HEK293T (cell line): ENCODE measurements at places on chromosomes 7 and 10.

DNA sequence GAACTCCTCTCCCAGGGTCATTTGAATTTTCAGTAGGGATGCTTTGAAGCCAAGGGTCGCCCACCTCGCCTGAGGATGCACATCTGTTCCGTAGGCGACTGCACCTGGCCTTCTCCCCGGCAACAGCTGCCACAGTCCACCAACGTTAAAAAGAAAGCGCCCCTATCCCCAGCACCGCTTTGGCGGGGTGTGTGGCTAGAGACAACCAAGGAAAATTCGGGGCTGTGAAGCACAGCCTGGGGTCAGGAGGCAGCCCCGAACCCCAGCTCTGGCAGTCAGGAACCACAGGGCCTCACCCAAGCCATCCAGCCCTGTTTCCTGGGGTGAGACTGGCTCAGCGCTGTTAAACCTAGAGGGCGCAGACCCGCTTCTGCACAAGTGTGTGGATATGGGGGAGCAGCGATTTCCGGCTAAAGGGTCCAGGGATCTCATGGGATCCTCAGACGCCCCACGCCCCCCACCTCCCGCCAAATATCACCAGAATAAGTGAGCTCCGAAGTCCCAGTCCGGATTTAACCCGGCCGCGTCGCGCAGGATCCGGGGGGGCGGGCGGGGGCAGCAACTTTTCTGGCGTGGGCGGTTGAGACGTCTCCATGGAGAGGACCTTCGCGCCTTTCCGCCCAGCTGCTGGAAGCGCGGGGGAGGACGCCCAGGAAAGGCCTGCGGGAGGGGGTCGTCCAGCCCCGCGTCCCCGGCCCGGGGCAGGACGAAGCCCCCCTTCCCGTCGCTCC is 822 bp downstream of the ZC3HAV1L start:
- DNase-seq = no peak

GRCh38 chr7:45911311-45911710 is 9.8 kb downstream of the IGFBP3 start:
- DNase-seq = no peak

DNA sequence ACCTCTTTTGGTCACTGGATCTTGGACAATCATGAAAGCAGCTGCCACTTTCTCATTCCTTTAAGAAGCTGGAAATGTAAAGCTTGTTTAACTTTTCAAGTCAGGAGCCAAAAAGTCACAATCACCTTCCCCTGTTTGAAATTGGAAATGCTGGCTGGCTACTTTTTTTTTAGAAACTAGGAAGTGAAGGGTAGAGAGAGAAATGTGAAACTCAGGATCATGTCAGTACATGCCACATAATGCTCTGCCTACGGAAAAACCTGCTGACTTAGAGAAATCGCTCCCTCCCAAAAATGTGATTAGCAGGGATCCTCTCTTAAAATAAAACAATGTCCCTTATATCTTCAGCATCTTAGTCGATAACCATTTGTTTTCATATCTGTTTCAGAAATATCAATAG is 188.4 kb upstream of the C7orf33 start:
- DNase-seq = no peak

DNA sequence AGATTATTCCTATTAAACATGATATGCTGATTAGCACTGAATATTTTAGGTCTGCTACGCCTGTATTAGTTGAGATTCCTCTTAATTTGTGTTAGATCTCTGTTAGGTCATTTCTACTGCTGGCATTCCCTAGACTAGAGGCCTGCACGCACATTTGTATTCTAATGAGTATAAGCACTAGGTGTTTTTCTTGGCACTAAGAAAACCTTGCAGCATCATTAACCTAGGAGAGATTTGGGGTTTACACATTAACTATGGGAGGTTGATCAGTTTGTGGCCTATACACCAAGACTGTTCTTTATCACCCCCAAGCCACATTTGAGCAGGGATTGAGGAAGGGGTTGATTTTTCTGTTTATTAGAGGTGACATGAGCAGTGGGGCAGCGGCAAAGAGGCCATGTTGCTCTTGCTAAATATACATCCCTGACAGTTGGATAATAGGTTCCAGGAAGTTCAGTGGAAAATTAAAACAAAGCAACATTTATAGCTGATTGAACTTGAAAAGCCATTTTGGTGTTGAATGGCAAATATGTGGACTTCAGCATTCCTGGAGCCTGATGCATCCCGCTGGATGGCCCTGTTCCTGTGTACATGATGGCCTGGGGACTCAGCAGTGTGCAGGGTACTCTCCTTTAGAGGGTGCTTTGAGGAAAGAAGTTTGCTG is 65.2 kb downstream of the GBF1 start:
- DNase-seq = no peak

DNA sequence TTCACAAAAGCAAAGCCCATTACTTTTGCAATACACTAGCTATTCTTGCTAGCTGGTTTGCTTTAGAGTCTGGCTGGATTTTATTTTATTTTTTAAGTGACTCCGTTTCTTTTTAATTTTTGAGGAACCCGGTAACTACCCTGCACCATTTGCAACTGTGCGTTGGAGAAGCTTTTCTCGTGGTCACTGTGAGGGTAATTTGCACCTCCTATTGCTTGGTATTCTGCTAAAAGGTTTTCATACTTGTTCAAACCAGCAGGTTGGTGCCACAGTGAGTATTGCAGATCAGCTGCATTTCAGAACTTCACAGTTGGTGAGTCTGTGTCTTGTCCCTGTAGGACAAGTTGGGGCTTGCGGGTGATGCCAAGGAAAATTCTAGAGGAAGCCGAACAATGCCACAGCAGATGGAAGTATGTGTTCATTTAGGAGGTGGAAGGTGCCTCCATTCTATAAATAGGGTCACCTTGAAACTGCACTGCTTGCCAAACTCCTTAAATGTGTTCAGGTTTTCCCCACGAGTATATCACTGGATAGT is 3.9 kb upstream of the NMT2 start:
- DNase-seq = no peak

DNA sequence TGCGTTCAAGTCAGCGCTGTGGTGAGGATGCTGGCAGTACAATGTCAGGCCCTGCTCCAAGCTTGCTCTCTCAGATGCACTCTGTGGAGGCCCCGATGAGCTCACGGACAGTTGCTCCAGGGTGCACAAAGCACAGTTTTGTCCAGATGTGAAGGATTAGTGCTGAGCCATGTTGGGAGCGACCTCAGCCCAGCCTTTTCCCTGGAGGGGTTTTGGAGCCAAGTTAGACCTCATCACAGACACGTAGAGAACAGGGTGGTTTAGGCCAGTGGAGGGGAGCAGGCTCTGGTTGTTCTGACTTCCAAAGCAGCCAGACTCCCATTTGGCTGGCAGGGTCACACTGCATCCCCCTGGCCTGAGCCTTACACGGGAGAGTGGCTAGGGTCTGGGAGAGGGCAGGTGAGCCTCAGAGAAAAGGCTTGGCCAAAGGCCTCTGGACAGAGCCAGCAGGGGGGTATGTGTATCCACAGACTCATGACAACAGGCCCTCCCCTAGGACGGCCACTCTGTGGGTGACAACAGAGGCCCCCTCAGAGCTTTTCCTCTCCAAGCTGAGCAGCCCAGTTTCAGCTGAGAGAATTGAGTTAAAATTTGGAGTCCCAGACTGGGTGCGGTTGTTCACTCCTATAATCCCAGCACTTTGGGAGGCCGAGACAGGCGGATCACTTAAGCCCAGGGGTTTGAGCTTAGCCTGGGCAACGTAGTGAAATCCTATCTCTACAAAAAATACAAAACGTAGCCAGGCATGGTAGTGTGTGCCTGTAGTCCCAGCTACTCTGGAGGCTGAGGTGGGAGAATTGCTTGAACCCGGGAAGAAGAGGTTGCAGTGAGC is 4.7 kb downstream of the PLAC9 start:
- DNase-seq = no peak

GRCh38 chr7:50806143-50806542 is 23.4 kb upstream of the GRB10 start:
- no peak for DNase-seq

GRCh38 chr10:28881171-28881882 is 204.0 kb downstream of the BAMBI start:
- DNase-seq = no peak

- DNase-seq = peak; percentile 19
Measured at GRCh38 chr7:112383671-112384417, 66.4 kb upstream of the IFRD1 start.

DNA sequence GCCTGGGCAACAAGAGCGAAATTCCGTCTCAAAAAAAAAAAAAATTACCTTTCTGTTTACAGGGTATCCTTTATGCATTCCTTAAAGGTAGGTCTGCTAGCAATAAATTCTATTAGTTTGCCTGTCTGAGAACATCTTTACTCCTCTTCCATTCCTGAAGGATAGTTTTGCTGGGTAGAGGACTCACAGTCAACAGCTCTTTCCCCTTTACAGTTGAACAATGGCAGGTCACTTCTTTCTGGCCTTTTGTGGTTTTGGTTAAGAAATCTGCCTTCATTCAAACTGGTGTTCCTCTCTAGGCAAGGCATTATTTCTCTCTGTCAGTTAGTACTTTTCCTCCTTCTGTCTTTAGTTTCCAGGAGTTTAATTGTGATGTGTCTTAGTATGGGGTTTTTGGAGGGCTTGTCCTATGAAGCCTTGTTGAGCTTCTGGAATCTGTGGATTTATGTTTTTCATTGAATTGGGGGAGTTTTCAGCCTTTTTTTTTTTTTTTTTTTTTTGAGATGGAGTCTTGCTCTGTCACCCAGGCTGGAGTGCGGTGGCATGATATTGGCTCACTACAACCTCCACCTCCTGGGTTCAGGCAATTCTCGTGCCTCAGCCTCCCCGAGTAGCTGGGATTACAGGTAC is 4.8 kb upstream of the DNAAF5 start:
- DNase-seq = no peak

DNA sequence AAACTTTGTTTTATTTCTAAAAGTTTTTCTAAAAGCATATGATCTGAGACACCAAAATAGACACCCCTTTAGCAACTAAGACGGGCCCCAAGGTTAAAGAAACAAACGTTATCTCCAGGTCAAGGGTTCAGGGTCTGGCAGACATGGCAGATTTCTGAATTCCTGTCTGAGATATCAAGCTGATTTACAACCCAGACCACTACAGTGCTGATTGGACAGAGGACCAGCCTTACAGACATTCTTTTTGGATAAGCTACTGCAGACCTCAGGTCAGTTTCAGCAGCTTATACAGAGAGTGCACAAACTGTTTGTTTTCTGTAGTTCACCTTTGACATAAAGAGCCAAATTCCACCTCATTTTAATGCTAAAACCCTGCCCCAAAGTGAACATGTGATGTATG is 34.8 kb downstream of the SVOPL start:
- no peak for DNase-seq

DNA sequence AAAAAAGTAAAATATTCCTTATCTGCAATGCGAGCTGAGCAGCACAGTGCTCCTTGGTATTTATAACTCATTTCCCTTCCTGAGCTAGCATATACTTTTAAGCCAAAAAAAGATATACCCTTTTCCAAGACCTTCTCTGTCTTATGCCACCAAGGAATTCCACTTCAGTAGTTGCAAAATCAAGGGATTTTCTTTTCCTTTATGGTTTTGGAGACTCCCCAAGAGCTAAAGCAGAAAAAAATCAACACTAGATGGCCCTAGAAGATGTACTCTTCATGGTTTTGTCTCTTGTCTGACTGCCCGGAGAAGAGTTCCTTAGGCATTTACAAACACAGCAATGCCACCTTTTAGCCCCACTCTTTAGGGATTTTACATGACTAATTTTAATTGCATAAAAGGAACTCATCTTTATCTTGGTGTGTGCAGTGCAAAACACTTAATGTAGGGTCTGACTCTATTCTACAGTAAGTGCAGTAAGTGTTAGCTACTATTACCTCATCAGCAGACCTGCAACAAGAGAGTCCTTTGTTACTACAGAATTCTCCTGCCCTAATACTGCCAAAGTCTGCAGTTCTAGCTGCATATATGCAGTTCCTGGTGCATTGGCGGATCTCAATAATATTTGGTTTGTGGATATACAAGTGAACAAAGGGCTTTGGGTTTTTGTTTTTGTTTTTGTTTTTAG is 443.3 kb downstream of the GFRA1 start:
- DNase-seq = no peak

- DNase-seq = peak; percentile 21
Measured at GRCh38 chr7:111730476-111731300, 168.4 kb upstream of the IMMP2L start.

GRCh38 chr10:31759124-31759798 is 169.4 kb downstream of the ARHGAP12 start:
- DNase-seq = peak; percentile 19

DNA sequence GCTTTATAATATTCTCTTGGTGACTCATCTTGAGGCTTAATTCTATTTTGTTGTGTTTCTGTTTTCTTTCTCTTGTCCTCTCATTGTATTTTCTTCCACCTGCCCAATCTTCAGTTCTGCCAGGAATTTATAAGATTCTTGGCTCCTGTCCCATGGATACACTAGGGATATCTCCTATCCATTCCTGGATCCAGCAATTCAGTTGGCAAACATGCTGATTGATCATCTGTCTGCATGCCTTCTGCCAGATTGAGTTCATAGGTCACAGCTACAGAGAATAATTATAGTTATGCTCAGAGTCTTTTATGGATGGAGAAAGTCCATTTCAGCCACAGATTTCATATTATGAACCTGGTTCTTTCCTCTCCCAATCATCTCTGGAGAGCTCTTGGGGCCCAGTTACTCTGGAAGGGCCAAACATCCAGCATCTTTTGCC is 140.4 kb upstream of the MAGI2 start:
- no peak for DNase-seq

DNA sequence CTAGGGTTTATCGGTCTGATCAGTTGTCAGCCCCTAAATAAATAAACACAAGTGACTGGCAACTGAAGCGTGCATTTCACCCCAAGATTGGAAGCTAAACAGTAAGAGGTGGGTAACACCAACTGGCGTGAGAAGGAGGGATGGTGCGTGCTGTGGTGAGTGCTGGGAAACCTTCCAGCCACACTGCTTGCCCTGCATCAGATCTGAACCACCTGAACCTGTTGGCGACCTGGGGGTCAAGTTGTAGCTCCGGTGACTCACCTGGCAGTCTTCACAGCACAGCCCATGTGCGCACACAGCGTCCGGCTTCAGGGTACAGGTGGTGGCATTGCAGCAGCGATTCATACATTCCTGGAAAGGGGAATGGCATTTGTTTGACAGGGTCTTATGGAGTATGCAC is 170.1 kb downstream of the FANK1 start:
- no peak for DNase-seq

DNA sequence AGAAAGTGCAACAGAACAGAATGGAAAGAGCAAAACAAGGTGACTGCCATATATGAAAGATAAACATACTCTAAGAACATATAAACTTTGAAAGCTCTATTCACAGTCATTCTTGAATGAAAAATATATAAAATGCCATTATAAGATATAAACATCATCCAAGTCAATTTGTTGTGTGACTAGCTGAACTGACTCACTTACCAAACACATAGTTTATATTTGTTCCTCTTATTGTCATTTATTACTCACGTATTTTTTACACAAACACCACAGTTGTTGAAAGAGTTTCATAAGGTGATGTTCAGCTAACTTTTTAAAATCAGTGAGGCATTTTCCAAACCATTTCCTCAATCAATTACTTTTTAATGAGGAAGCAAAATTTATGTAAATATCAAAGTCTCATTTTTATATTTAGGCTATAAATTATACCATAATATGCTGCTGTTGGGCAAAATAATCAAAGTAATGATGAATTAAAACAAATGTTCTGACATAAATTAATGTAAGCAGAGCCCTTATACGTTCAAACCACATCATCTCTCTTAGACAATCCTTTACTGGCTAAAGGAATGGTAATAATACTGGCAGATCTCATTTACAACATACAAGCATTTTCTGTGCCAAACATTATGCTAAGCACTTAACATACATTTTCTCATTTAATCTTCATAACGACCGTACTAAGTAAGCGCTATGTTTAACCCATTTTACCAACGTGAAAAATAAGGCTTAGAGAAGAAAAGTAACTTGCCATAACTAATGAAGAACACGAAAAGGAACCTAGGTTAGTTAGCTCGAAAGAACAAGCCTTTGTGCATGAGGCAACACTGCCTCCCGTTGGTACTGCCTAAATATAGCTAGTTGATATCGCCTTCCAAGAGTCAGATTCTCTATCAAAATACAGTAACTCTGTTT is 7.3 kb downstream of the LRRN3 start:
- peak; percentile 18 for DNase-seq
